CD4-positive, alpha-beta T cell treated with Interleukin-6 for 4 hours (primary cell): ENCODE measurements at places on chromosomes 3 and 15.
A peak's percentile ranks its signal among the peaks of the same experiment; 100 is the strongest.

DNA sequence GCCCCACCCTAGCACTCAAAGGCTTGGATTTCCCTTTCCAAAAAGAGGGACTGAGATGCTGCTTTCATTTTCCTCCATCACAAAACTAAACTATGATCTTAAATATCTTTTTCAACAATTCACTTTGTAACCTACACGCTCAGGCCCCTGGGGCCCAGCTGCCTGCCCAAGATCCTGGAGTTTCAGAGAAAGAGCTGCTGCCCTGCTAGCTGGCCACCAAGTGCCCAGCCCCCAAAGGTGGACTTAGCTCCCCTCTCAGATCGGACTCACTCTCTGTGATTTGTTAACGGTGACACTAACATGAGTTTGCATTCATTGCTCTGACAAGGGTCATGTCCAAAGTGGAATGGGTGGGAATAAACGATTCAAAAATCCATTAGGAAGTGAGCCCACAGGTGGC lies 119.6 kb upstream of the SMAD3 start:
- DNase-seq, result no peak

GRCh38 chr15:98684995-98685525 lies 36.7 kb downstream of the IGF1R start:
- DNase-seq, result no peak

GRCh38 chr3:127544192-127544802 lies 46.2 kb downstream of the TPRA1 start:
- DNase-seq, result peak; percentile 71

- DNase-seq, result no peak
These were observed 514 bp upstream of the FAM174B start for GRCh38 chr15:92656089-92656488.

- DNase-seq, result no peak
These were observed 88.0 kb downstream of the EDEM1 start for GRCh38 chr3:5275529-5275928.

DNA sequence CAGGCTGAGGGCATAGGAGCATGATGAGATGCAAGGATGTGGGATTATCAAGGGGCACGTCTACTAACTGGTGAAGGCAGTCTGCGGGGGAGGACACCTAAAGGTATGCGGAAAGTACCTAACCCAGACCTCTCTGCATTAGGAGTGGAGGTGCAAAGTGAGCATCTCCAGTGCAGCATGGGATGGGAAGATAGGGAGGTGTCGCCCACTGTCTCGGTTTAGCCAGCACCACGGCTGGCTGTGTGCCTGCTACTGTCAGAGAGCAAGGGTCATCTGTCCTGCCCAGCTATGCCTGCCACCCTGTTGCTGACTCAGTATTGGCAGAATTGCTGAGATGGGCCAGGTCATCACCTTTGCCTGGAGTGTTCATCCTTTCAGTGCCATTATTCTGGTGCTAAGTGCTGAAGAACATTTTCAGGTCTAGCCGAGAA lies 40.1 kb downstream of the OXNAD1 start:
- DNase-seq, result peak; percentile 56

GRCh38 chr3:131849616-131850015 lies 185.2 kb downstream of the CPNE4 start:
- DNase-seq, result no peak

DNA sequence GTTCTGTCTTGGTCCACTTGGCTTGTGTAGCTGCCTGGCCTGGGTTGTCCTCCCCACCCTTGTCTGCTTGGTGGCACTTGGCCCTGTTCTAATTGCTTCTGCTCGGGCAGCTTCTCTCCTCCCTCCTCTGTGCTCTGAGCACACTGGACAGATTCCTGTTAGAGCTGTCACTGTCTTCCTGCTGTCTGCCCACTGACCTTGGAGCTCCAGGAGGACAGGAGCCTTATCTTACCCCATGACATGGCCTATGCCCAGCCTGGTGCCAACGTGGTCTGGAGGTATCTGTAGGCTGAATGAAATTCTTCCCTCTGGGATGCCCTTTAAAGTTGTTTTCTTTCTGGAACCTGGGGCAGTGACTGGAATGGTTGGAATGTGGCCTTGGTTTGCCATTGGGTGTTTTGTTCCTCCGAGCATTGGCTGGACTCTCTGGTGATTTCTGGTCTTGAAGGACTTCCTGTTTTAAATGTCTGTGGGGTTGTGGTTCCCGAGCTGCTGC lies 94.1 kb downstream of the FAM43A start:
- DNase-seq, result no peak

- DNase-seq, result no peak
These were observed 15.5 kb downstream of the TRIM59 start for GRCh38 chr3:160434071-160434470.

- no peak for DNase-seq
These were observed 50.8 kb upstream of the PPIB start for GRCh38 chr15:64213646-64214045.

GRCh38 chr15:80926126-80926525 lies 63.5 kb downstream of the MESD start:
- no peak for DNase-seq

- no peak for DNase-seq
These were observed 327.4 kb downstream of the NAALADL2 start for GRCh38 chr3:175186511-175186910.

- no peak for DNase-seq
These were observed 108.3 kb upstream of the WNT5A start for GRCh38 chr3:55595420-55595819.

DNA sequence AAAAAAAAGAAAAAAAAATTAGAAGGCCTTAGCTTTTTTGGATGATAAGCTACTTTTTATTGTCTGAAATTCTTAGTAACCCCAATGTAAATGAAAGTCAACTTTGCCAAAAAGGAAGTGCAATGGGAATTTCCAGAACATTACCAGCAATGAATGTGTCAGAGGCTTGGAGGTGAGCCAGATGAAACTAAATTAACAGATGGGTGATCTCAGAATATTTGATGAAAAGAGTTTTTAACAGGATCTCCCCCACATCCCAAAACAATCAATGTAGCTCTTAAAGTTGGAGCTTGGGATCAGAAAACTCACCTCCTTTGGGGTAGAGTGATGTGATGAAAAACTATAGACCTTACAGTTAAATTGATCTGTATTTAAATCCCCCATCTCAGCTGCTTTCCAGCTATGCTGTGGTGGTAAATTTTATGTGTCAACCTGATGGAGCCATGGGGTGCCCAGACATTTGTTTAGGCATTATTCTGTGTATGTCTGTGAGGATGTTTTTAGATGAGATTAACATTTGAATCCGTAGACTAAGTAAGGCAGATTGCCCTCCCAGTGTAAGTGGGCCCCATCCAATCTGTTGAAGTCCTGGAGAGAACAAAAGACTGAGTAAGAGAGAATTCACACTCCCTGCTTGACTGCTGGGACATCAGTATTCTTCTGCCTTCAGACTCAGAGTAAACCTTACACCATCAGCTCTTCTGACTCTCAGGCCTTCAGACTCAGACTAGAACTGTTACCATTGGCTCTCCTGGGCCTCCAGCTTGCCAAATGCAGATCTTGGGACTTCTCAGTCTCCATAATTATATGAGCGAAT lies 84.3 kb upstream of the TNFSF10 start:
- DNase-seq, result no peak

DNA sequence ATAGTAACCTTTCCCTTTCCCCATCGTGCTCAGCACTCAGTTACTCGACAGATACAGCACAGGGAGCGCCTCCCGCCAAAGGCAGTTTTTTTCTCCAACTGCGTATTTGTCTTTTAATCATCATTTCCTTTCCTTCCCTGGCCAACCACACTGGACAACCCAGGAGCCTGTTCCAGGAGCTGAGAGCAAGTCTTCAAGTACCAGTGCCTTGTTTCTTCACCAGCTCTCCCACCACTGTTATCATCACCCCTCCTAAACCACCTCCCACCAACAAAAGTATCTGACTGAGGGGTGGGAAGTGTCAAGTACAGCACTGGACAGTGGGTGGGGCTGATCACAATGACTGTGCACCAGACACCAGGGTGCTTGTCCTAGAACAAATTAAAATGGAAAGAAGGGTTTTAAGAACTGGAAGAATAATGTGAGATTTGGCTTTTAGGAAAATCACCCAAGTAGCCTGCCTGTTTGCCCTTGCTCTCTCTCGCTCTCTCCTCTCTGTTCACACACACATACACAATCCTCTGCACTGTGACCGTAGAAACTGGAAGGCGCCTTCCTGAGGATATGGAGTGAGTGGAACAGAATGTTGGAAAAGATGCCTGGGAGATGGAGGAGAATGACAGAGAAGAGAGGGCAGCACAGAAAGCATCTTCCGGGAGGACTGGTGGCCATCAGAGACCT lies 126.3 kb downstream of the TNIK start:
- no peak for DNase-seq

- no peak for DNase-seq
These were observed 7.2 kb downstream of the DNASE1L3 start for GRCh38 chr3:58203541-58203940.
